ENCODE measurements at places on chromosomes 11 and 22.

- DNase-seq = no peak
Measured at GRCh38 chr11:134725211-134725610, 313.2 kb upstream of the B3GAT1 start.

- no peak for DNase-seq
Measured at GRCh38 chr11:16081382-16082094, 274.8 kb downstream of the SOX6 start.

GRCh38 chr22:44892803-44893730, 116.7 kb downstream of the PHF21B start:
- no peak for DNase-seq

DNA sequence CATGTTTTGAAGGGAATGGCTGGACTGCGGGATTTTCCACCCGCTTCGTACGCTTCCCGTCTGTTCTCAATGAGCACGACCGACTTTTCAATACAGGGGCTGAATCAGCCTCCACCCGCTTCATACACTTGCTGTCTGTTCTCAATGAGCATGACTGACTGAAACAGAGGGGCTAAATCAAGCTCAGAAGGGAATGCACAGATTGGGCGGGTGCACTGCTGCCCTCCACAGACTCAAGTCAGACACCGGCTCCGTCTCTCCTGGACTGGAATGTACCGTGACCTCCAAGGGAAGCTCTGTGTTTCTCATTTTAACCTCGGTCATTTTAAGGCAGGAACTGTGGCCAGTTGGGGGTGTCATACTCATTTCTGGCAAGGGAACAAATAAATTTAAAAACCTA, 48.5 kb downstream of the BRD1 start:
- DNase-seq = no peak

- DNase-seq = no peak
Measured at GRCh38 chr11:90349731-90350130, 126.9 kb upstream of the CHORDC1 start.

GRCh38 chr11:86748296-86748695, 52.0 kb upstream of the PRSS23 start:
- DNase-seq = no peak

DNA sequence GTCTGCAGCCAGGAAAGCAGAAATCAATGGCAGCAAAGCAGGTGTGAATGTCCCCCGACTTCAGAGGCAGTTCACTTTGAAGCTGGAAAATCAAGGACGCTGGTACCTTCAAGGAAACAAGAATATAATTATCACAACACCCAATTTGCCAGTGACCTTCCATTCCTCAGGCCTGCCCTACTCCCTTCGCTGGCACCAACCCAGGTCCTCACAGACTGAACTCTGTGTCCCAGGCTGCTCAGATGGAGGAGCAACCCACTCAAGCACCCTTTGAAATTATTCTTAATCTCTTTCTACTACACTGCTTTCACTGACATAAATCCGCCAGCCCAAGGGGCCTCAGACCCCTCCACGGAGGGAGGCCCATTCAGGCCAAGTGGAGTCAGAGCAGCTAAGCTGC, 64.7 kb upstream of the WT1 start:
- no peak for DNase-seq

DNA sequence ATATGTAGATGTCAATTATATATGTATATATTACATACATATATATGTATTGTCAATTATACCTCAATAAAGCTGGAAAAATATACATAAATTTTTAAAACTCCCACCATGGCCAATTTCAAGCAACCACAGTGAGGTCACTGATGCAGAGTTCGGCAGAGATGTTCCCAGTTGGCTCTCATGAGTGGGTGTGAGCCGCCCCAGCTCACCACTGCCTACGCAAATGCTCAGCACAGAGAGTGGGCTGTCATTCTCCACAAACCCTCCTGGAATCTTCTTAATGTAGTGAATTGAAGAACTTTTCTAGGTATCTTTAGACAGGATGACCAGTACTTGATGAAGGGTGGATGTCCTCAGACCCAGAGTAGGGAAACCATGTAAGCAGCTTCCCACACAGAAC, 96.6 kb upstream of the TMEM45B start:
- DNase-seq = no peak

- DNase-seq = no peak
Measured at GRCh38 chr11:116782728-116783127, 5.1 kb downstream of the ZPR1 start.

- no peak for DNase-seq
Measured at GRCh38 chr11:47348859-47349258, 3.6 kb downstream of the MYBPC3 start.

DNA sequence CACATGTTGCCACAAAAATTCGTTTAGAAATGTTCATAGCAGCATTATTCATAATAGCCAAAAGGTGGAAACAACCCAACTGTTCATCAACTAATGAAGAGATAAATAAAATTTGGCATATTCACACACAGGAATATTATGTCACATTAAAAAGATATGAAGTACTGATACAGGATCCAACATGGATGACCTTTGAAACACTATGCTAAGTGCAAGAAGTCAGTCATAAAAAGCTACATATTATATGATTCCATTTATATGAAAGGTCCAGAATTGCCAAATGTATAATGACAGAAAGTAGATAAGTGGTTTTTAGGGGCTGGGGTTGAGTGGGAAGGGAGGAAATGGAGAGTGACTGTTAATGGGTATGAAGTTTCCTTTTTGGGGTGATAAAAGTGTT, 9.0 kb downstream of the PRR5L start:
- DNase-seq = no peak

GRCh38 chr11:125591649-125592304, 875 bp upstream of the STT3A start:
- DNase-seq = peak; percentile 33

- DNase-seq = no peak
Measured at GRCh38 chr22:38956551-38956950, 858 bp upstream of the APOBEC3A start.

DNA sequence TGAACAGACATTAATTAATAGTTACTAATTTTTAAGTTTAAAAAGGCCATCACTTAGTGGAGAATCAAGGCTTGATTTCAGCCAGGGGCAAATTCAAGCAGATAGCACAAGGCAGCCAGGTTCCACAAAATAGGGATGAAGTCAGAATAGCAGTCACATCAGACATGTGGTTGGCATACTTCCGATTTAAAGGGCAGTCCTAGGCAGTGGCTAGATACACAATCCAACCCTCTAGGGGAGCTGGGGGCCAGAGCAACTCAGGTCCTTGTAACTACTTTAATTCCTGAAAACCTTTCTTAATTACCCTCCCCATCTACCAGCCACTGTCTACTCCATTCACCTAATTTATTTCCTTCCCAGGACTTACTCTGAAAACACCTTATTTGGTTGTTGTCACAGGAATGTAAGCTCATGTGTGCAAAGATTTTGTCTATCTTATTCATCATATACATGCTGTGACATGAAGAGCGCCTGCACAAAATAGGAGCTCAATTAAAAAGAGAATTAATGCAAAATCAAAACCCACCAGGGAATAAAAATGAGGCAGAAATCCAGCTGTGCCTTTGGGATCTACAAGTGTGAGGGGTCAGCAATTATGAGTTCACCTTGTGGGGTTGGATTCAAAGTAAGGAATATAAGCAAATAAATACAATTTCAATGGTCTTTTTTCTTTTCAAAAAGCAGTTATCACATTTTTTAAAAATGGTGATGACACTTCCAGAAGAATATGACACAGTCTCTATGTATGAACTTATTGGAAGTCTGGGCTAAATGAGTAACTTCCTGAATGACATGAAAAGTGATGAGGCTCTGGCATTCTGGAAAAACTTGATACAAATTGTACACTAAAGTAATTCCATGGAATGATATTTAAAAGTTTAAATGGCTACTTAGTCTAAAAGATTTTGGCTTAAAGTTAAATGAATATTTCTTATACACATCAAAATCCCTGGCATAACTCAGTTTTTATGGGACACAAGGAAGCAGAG, 53.8 kb downstream of the COPB1 start:
- DNase-seq = no peak

- DNase-seq = no peak
Measured at GRCh38 chr22:48104102-48104738, 1341.8 kb downstream of the TBC1D22A start.

GRCh38 chr11:76026281-76026680, 180.0 kb downstream of the WNT11 start:
- no peak for DNase-seq

- no peak for DNase-seq
Measured at GRCh38 chr22:36790648-36791047, 14.7 kb upstream of the IFT27 start.

DNA sequence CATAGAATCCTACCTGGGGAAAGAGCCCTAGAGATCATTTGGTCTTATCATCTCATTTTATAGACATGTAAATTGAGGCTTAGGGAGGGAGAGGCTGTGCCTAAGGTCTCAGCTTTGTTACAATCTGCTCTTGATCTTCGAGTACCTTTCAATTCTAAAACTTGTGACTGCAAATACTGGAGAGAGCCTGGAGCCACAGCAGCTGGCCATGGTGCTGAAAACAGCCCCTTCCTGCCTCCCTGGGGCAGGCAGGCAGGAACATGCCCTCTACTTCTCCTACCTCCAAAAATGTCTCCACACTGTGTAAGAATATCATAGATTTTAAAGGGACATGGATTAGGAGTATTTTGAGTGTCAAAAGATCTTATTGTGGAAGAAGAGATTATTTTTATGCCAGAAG, 52.2 kb downstream of the C22orf42 start:
- no peak for DNase-seq

- no peak for DNase-seq
Measured at GRCh38 chr22:24379536-24379935, 47.9 kb upstream of the ADORA2A start.

- no peak for DNase-seq
Measured at GRCh38 chr22:36753916-36754315, 22.0 kb downstream of the IFT27 start.

DNA sequence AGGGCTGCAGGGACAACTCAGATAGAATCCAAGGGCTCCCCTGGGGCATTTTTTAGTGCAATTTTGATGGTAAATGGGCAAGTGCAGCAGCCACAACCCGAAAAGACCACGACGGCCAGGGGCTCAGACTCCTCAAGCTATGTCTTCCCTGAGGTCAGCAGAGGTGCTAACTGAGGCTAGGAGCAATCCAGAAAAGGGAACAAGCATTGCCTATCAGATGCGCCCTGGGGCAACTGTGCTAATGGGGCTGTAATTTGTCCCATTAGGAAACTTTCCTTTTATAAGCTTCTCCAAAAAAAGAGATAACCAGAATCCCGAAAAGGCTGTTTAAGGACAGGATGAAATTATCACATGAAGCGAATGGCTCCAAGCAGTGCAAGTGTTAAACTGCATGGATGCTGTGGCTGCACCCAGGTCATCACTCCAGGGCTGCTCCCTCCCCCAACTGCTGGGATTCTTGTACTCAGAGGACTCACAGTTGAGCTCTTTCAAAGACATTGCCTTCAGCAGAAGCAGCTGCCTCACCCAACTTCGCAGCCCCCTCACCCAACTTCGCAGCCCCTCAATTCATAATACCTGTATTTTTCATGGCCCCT, 2.8 kb upstream of the CD3E start:
- no peak for DNase-seq

DNA sequence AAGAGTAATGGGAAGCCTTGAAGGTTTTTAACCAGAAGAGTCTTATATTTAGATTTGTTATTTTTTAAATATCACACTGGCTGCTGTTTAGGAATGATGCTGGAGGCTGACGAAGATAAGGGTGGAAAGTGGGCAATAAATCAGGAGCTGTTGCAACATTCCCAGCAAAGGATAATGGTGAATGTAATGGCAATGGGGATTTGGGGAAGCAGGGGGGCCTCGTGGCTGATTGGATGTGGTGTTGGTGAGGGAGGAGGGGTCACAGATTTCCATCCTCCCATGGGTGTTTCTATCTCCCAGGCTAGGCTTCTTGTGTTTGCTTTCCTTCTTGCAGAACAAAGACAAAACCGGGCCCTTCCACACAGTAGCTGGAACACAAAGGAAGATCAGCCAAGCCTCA, 80.8 kb downstream of the PIWIL4 start:
- no peak for DNase-seq

DNA sequence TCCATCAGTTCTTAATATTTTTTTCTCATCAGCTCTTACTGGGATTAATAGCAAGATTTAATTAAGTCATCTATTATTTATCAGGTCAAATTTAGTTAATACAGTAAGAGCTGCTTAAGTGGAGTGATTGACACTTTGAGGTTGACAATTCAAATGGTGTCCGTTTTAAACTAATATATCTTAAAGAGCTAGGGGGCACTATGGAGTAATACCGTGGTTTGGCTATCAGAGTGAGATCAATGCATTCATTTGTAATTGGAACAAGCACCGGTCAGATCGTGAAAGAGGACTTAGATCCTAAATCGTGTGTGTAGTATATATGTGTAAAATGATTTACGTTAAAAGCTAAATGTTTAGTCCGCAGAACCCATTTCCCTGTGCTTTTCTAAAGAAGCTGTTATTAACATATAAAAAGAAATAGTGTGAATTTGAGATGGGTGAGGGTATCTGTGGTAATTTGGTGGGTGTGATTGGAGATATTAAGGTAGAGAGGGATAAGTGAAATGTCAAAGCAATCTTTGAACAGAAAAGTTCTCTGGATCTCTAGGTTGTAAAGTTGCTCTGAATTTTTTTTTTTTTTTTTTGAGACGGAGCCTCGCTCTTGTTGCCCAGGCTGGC, 2.3 kb downstream of the SIK2 start:
- no peak for DNase-seq

GRCh38 chr11:83087035-83087434, 15.3 kb upstream of the RAB30 start:
- DNase-seq = no peak

GRCh38 chr11:118209033-118209432, 15.8 kb downstream of the JAML start:
- DNase-seq = no peak

DNA sequence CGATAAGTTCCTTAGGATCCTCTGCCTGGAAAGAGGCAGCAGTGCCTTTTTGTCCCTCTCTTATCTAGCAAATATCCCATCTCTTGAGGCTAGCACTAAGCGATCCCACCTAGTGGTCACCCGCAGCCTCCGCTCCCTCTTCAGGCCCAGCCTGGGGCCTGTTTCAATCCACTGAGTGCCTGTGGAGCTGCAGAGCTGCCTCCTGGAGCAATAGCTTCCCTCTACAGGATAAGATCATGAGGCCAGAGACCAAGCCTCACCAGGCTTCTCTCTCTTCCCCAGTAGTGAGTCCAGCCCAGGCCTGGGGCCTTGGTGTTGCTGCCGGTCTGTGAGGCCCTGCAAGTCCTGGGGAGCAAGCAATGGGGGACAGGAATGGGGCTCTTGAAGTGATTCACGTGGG, 65.8 kb downstream of the SLC22A12 start:
- no peak for DNase-seq

DNA sequence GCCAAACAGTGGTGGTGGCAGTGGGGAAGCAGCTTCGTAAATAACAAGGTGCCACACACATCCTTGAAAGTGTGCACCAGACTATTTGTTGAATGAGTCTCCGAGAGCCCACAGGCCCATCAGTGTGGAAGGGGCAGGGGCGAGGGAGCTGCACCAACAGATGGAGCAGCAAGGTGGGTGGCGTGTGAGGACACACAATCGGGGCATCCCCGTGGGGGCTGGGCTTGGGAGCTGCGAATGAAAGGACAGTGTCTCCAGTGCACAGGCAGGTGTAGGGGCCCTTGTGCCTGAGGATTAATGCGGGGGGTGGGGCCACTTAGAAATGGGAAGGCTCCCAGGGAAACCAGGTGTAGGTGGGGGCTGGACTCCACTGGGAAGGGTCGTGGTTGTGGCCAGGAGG, 2.8 kb downstream of the NRXN2 start:
- DNase-seq = no peak

GRCh38 chr22:30444632-30445437, 19.3 kb downstream of the MTFP1 start:
- peak; percentile 48 for DNase-seq

- no peak for DNase-seq
Measured at GRCh38 chr11:20029193-20029592, 131.1 kb downstream of the DBX1 start.

All from CD4-positive, alpha-beta T cell treated with Interleukin-15 for 1 hour (primary cell).